ENCODE measurements at places on chromosomes 2 and 18.
A peak's percentile ranks its signal among the peaks of the same experiment; 100 is the strongest.

- DNase-seq = no peak
These were observed 231.1 kb downstream of the SETBP1 start for GRCh38 chr18:44911773-44912172.

DNA sequence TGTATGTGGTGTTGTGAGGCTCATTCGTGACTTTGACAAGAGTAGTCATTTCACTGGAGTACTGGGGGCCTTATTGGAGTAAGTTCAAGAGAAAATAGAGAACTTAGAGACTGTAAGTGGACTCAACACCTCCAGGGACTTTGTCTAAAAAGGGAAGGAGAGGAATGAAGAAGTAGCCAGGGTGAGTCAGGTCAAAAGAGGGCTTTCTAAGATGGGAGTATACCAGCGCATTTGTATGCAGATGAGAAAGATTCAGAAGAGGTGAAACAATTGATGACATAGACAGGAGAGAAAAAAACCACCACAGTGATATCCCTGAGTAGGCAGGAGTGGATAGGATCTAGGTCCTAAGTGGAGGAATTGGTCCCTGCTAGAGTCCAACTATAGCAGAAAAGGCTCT is 246.8 kb downstream of the IKZF2 start:
- DNase-seq = no peak

GRCh38 chr2:69624611-69625010 is 18.9 kb downstream of the AAK1 start:
- DNase-seq = no peak

DNA sequence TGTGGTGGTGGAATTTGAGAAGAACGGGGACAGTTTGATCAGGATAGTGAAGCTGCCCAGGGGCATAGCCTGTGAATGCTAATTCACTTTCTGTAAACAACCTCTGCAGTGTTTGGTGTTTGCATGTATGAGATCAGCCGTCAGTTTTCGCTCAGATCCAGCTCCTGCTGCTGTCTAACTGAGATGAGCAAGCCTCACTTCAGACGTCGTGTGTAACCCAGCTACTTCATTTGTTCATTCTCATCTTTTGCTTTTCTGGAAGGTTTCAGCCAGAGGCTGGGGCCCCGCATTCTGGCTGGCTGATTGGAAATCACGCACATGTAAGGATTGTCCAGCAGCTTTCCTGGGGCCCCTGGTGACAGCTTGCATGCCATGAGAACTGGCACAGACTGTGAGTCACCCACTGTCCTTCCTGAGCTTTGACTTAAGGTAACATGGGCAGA is 48.9 kb downstream of the LDLRAD4 start:
- no peak for DNase-seq

DNA sequence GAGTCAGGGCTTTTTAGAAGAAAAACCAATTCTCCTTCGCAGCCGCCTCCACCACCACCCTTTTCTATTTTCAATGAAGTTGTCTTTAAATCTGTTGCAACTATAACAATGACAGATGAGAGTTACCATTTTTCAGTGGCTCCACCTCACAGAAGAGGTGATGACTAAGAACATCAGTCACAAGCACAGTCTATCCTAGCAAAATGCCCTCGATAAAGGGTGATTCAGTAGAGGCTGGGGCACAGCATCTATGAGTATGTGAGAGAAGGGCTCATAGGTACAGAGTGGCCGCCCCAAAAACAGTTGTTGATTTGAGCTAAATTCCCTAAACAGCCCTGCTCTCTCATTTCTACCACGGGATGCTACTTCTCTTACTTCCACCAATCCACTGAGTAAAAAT is 310.8 kb upstream of the MGAT5 start:
- no peak for DNase-seq

DNA sequence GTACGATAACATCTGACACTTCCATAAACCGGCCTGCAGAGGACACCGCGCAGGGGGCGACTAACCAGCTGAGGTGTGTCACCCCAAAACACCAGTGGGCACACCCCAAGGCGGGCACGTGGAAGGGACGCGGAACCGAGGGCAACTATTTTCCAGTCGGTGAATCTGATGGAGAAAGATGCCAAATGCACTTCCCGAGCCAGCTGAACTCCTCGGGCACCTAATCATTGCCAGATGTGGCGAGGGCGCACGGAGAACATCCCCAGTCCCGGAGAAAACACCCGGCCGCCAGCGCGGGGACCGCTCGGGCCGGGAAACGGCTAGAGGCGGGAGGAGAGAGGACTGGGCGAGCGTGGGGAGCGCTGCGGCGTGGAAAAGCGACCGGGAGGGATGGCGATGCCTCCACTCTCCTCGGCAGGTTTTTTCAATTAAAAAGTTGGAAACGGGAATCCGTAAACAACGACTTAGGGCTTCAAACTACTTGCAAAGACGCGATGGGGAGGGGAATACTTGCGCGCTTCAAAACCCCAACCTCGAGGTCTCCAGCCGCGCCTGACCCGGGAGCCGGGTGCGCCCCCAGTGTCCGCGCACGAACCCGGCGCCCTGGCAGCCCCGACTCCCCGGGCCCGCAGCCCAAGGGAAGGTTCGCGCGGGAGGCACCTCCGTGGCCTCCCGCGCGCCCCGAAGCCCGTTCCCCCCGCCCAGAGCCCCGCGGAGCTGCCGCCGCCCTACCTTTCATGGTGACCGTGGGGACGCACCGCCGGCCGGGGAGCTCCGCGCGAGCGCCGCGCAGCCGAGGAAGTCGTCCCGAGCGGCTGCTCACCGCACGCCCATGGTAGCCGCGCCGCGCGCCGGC is 497 bp downstream of the COLEC12 start:
- no peak for DNase-seq

GRCh38 chr2:61670591-61671501 is 132.7 kb upstream of the XPO1 start:
- DNase-seq = no peak

GRCh38 chr2:16330571-16330970 is 335.1 kb downstream of the CYRIA start:
- DNase-seq = no peak

DNA sequence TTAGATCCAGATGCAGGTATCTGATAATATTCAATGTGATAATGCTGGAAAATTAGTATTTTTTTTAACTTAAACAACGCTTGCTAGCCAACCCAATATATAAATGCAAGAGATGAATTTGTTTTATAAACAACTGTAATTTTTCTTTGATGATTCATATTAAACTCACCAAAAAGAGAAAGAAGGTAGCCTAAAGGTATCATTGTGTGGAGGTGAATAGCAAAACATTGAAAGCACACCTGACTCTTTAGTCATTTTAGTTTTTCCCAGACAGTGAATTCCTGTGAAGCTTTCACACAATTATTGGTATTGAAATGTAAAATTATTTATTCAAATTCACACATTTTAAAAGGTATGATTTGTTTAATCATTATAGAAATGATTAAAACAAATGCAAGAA is 424.0 kb downstream of the NR4A2 start:
- DNase-seq = no peak

- peak; percentile 5 for DNase-seq
These were observed 43.0 kb upstream of the RAB6C start for GRCh38 chr2:129936334-129936934.

- no peak for DNase-seq
These were observed 8.3 kb downstream of the DTYMK start for GRCh38 chr2:241678307-241678706.

GRCh38 chr2:169664600-169664977 is 29.6 kb downstream of the CFAP210 start:
- no peak for DNase-seq

- no peak for DNase-seq
These were observed 7.3 kb upstream of the PRLH start for GRCh38 chr2:237558961-237559641.

- DNase-seq = no peak
These were observed 178.6 kb downstream of the ZBTB7C start for GRCh38 chr18:48230467-48231113.

- DNase-seq = no peak
These were observed 5.6 kb downstream of the IKZF2 start for GRCh38 chr2:213145715-213146242.

DNA sequence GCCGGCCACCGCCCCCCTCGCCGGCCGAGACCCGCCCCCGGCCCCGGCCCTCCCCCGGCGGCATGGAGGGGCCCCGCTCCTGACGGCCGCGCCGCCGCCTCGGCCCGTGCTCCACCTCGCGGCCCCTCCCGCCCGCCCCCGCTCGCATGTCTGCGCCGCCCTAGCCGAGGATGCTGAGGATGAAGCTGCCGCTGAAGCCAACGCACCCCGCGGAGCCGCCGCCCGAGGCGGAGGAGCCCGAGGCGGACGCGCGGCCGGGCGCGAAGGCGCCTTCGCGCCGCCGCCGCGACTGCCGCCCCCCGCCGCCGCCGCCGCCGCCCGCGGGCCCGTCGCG is 397 bp downstream of the ZCCHC2 start:
- DNase-seq = no peak

DNA sequence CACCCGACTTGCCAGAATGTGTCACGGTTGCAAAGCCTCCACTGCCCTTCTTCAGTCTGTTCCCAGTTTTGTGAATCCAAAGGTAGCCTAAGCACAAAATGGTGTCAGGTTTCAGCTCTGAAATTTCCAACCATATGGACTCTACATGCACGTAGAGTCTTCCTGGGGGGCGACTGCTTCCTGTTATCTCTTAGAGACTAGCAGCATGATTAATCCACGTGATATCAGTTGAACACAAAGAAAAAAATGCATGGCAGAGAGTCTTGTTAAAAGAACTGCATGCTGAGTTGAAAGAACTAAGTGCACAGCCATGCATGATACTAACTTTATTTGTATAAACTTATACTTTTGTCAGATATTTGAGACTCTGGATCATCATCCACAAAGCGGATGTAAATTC is 404.4 kb downstream of the SOCS6 start:
- DNase-seq = no peak

DNA sequence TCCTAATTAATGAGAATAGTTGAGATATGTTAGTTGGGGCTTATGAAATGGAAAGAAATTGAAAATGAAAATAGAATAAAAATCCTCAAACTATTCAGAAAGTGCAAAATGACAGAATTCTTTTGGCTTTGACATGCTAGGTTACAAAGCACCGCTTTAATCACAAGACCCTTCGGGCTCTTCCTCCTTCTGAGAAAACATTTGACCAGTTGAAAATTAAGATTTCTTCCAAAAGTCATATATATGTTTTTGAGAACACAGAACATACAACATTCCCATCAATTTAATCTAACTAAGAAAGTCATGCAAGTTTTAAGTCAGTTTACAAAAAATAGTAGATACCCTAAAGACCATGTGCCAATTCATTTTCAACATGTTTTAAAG is 2.2 kb upstream of the SLC40A1 start:
- no peak for DNase-seq

DNA sequence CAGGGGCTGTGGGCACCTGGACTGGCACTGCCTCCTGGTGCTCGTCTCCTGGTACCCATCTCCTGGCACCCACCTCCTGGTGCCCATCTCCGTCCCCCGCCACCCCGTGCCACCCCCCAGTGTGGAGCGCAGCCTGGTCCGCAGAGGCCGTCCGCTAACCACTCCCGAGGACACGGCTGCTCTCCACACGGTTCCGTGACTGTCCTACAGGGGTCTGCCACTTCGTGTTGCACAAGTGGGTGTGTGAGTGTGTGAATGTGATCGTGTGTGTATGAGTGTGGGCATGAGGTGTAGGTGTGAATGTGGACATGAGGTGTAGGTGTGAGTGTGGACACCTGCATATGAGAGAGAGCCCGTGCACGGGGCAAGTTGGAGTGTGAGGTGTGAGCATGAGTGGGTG is 119.4 kb upstream of the HS6ST1 start:
- no peak for DNase-seq

- DNase-seq = no peak
These were observed 37.4 kb downstream of the SMAD2 start for GRCh38 chr18:47893047-47893446.

- no peak for DNase-seq
These were observed 120.0 kb downstream of the GALR1 start for GRCh38 chr18:77369644-77370043.

DNA sequence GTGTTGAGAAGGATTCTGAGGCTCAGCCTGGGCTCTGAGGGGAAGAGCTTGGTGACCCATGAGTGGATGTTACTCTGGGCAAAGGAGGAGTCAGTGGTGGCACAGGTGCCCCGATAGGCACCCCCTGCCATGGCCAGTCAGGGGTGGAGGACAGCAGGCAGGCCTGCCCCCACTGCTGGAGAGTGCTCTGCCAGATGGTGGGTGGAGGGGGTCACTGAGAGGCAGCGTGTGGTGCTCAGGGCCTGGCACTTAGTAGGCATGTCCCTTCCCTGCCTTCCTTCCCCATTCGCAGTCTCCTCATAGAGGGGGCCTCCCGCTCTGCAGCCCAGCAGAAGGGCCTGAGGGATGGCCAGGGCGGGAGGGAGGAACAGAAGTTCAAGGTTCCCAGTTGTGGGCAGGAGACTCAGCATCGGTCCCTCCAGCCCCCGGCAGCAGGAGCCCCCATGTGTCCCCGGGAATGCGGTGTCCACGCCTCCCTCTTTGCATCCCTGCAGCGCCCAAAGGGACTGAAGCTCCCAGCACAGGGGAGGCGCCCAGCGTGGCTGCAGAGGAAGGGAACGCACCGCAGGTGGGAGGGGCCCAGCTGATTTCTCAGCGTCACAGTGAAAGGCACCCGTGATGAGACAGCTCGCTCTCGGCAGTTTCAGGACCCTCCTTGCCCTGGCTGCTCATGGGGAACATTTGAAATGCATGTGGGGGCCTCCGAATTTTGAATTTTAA is 5.7 kb upstream of the SNED1 start:
- DNase-seq = no peak

GRCh38 chr2:8204711-8205110 is 477.1 kb upstream of the ID2 start:
- no peak for DNase-seq

DNA sequence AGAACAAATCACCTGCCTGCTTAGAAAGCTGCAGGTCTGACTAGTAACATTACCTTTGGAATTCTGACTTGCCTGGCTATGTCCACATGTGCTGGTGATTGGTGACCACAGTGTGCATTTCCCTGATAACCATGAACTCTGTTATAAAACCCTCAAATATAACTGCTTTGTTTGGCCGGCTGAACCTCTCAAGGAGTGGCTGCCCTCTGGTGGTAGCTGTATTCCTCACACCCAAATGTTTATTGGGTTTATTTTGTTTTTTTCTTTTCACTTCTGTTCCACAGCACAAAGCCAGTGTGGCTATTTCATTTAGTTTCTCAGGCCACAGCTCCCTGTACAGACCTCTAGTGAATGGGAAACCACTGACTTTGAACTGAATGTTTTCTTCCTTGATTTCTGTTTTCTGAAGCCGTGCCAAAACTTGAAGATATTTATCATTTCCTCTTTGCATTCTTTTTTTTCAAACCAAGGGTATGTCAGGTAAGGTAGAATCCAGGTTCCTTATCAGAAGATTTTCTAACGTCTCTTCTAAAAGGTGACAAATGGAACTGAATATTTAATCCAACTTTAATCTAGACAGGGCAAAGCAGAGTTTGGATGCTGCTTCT is 549.0 kb upstream of the VRK2 start:
- no peak for DNase-seq

DNA sequence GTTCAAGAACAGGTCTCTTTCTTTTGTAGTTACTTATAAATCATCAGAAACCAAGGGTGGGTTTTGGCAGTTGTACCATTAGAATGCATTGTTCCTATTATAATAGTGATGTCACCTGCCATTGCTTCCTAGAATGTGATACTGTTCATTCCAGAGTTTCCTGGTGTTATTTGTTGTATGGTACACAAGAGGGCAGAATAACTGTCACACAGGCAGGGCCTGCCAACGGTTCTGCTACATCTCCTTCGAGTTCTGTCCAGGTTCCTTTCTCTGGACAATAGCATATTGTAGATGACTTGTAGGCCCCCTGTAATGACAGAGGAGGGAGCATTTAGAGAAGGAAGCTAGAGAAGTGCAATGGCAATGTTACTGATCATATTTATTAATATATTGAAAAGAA is 98.3 kb downstream of the KLHL14 start:
- no peak for DNase-seq

GRCh38 chr2:1226766-1227165 is 186.5 kb upstream of the TPO start:
- DNase-seq = no peak

GRCh38 chr2:98134172-98135005 is 47.4 kb downstream of the VWA3B start:
- DNase-seq = no peak
